GM23338 (cell line): ENCODE measurements at places on chromosomes 3 and 15. TPM values are rescaled to one million over a fixed set of nuclear protein-coding genes. Genes with fewer than 3 reads are reported as not detected.

OR5K2 gene
- total RNA-seq: not detected in 2 replicates

TRAT1 gene
- not detected in 2 replicates for total RNA-seq

SNTN gene
- not detected in 2 replicates for total RNA-seq

GP5 gene
- 0.07 and 0.12 TPM in 2 replicates for total RNA-seq

ANKRD34C gene
- not detected in 2 replicates for total RNA-seq
